ENCODE measurements at places on chromosomes 12 and 14. TPM values are rescaled to one million over a fixed set of nuclear protein-coding genes. Genes with fewer than 3 reads are reported as not detected.

Gene OLR1
- polyA plus RNA-seq: 1.2 TPM

Gene PRKD1
- polyA plus RNA-seq: 34.4 TPM

Gene SERPINA3
- 0.59 TPM for polyA plus RNA-seq

Gene KRT83
- polyA plus RNA-seq: not detected

Gene KRT71
- not detected for polyA plus RNA-seq

Gene SLC6A12
- polyA plus RNA-seq: 14.7 TPM

Gene KCNC2
- polyA plus RNA-seq: 0.57 TPM

Gene AICDA
- polyA plus RNA-seq: 0.36 TPM

Gene PMEL
- polyA plus RNA-seq: 4.2 TPM

Gene CCDC196
- 0.34 TPM for polyA plus RNA-seq

Gene TEX22
- 2.8 TPM for polyA plus RNA-seq

Gene ATP2B1
- polyA plus RNA-seq: 131 TPM

Gene TMEM52B
- polyA plus RNA-seq: 166 TPM

Gene PRH2
- polyA plus RNA-seq: 0.76 TPM

Gene HOXC13
- polyA plus RNA-seq: not detected

Gene CTSG
- polyA plus RNA-seq: 0.46 TPM

Gene IFNG-AS1
- 0.27 TPM for polyA plus RNA-seq

Gene E2F7
- 8.0 TPM for polyA plus RNA-seq

Gene CFAP251
- 8.5 TPM for polyA plus RNA-seq

Gene SMARCD1
- polyA plus RNA-seq: 171 TPM

Gene BEGAIN
- 3.6 TPM for polyA plus RNA-seq

Gene CIDEB
- polyA plus RNA-seq: 24.4 TPM

Gene PSEN1
- 75.9 TPM for polyA plus RNA-seq

Gene SLC16A7
- polyA plus RNA-seq: 3.5 TPM

Gene CLEC4E
- 1.1 TPM for polyA plus RNA-seq

Gene ITGB7
- 0.86 TPM for polyA plus RNA-seq

Gene SLC7A7
- 138 TPM for polyA plus RNA-seq

Gene PKP2
- polyA plus RNA-seq: 52.8 TPM

Gene CORO1C
- 54.6 TPM for polyA plus RNA-seq

Gene LPAR5
- polyA plus RNA-seq: 1.1 TPM

Gene RNFT2
- polyA plus RNA-seq: 6.1 TPM

Gene MIPOL1
- 12.2 TPM for polyA plus RNA-seq

Gene MGST1
- polyA plus RNA-seq: 84.0 TPM

Gene RAD51AP1
- polyA plus RNA-seq: 19.5 TPM

Gene CLEC14A
- polyA plus RNA-seq: 16.1 TPM

Gene FGF6
- not detected for polyA plus RNA-seq

Gene SLC2A14
- 0.43 TPM for polyA plus RNA-seq

Gene LALBA
- not detected for polyA plus RNA-seq

Gene EPS8
- 61.5 TPM for polyA plus RNA-seq

Gene ATG2B
- polyA plus RNA-seq: 29.3 TPM

Gene TUBA1C
- polyA plus RNA-seq: 140 TPM

Gene TMEM30B
- polyA plus RNA-seq: 13.2 TPM

Gene ZNF384
- 91.2 TPM for polyA plus RNA-seq

Gene RASSF3
- polyA plus RNA-seq: 20.9 TPM

Gene VWF
- 19.3 TPM for polyA plus RNA-seq

Gene VAMP1
- 11.9 TPM for polyA plus RNA-seq

Gene XRCC3
- polyA plus RNA-seq: 11.5 TPM

Gene CABP1
- 2.3 TPM for polyA plus RNA-seq
